ENCODE measurements at places on chromosomes 2 and 18.

- no peak for DNase-seq
Observed at GRCh38 chr2:12935222-12935621, 218.5 kb downstream of the TRIB2 start.

GRCh38 chr2:96970248-96970875, 16.0 kb downstream of the FAM178B start:
- no peak for DNase-seq

GRCh38 chr2:48906633-48907032, 151.1 kb upstream of the LHCGR start:
- no peak for DNase-seq

GRCh38 chr2:228799208-228799588, 471.9 kb downstream of the PID1 start:
- no peak for DNase-seq

DNA sequence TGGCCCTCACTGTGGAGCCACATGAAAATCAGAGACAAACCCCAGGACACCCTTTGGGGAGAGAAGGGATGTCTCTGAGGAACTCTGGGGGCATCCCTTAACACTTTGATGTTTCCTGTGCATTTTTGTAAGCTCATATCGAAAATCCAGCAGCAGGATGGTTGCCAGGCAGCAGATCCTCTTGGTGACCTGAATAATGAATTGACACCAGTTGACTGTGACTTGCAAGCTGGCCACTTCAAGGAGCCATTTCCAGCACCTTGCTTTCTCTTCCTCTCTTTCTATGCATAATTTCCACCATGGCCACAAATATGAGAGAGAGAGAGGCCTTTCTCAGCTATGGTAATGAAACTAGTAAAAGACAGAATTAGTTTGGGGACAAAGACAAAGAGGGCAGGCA, 91.7 kb downstream of the NRP2 start:
- DNase-seq = no peak

GRCh38 chr2:105896765-105897163, 152.1 kb downstream of the NCK2 start:
- no peak for DNase-seq

DNA sequence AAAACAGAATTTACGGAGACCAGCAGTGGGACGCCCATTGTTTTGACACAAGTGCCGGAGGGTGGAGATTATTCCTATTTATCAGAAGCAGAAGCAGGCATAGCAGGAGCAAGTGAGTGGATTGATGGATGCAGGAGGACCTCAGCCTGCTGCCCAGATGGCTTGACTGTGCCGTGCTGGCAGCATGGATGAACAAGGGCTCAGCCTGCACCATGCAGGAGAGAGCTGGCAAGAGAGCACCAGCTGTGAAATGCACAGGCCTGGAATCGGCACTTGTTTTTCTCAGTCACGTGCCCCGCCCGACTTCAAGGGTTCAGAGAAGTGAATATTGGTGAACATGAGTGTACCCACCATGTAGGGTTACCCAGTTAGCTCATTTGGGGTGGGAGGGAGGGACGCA, 4.0 kb downstream of the IL1R2 start:
- no peak for DNase-seq

- DNase-seq = peak; percentile 18
Observed at GRCh38 chr2:34012715-34013302, 413.7 kb upstream of the FAM98A start.

DNA sequence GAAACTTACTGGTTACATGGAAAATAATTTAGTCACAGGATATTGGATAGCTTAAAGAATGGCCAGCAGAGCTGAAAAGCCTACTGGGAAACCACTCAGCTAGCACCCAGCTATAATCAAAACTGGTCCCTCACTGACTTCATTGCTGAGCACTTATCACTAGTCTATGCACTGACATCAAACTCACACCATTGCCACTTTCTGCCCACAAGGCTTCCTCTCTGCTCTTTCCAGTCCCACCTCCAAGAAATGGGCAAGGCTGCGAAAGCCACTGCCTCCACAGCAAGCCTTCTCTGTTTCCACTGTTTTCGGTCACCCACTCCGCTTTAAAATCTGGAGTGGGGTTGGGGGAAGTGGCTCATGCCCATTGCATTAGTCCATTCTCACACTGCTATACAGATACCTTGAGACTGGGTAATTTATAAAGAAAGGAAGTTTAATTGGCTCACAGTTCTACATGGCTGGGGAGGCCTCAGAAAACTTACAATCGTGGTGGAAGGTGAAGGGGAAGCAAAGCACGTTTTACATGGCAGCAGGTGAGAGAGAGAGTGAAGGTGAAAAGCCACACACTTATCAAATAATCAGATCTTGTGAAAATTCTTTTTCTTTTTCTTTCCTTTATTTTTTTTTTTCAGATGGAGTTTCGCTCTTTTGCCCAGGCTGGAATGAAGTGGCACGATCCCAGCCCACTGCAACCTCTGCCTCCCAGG, 77.0 kb upstream of the CERS6 start:
- no peak for DNase-seq
